AG20443 (cell line): ENCODE measurements at places on chromosomes 1 and 21.

GRCh38 chr1:235782601-235783000, 84.1 kb downstream of the LYST start:
- no peak for DNase-seq

DNA sequence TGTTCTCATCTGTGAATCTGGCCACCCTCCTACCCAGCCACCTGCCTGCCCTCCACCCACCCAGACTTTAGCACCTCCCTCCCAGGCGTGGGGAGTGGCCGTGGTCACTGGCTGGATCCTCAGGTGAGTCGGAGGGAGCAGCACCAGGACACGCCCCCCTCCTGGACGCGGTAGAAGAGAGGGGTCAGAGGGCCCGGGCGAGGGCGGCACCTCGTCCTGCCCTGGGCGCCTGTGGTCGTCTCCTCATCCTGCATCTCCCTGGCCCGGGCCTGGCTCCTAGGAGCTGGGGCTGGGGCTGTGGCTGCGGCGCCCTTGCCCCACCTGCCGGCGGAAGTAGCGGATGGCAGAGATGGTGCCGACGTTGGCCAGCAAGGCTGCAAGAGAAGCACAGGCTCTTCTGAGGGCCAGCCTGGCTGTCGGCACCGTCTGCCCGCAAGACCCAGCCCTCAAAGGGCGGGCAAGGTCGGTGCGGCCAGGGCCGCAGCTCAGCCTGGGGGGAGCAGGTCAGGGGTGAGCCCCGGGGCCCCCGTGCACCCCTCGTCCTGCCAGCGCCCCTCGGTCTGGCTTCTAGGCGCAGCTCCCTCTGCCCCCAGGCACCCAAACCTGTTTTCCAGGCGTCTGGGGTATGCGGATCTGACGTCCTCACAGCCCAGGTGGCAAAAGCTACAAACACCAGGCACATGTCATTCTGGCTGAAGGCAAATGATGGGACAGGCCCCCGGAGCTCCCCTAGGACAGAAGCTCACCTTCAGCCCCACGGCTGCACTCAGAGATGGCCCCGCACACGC, 5.8 kb downstream of the PERM1 start:
- DNase-seq = peak; percentile 89

GRCh38 chr1:57949168-57949567, 525.3 kb upstream of the DAB1 start:
- DNase-seq = no peak

DNA sequence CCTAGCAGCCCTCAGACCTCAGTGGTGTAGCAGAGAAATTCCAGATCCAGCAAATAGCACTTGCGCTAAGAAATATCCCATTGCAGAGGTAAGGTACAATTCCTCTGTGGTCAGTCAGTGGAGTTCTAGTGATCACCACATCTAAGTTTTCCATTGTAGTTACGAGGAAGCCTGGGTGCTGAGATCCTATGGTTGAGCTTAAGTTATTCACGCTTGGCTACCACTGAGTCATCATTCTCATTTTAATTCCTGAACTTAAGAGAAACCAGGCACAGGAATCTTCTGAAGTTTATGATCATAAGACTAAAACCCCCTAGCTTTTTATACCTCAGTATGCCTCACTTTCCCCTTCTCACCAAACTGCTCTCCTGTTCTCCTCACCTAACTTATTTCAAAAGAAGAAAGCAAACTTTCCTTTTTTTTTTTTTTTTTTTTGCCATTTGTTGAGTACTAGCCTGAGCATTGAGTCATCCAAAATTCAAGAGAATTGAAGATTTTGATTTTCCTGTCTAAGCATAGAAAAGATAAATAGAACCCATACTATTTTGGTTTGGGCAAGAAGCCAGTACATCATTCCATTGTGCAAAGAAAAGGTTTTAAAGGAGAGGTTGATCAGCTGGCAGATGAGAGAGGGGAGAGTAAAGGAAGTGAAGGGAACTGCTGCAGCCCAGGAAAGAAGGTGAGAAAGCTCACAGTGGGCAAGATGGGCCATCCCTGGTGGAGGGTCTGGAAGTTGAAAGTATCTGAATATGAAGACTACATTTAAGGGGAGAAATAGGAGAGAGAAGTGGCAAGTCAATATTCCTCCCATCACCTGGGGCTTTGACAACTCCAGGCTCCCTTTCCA, 39.9 kb downstream of the SERBP1 start:
- DNase-seq = no peak

GRCh38 chr1:41662061-41662764, 177.7 kb upstream of the EDN2 start:
- DNase-seq = peak; percentile 95

DNA sequence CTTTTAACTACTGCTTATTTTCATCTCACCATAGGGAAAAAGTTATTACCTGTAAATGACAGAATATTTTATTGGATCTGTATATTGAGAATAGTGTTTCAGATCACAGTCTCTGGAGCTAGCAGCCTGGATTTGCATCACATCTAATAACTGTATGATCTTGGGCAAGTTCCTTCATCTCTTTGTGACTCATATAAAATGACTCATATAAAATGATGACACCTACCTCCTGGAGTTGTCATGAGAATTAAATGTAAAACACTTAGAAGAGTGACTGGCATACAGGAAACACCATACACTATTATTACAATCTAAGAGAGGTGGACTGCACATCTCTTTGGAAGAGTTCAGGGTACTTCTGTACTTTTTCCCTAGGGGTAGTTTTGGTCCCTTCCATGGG, 421.3 kb downstream of the NEGR1 start:
- peak; percentile 29 for DNase-seq
